Neural crest cell (in vitro differentiated cells): ENCODE measurements at places on chromosomes 1 and 21. TPM values are rescaled to one million over a fixed set of nuclear protein-coding genes. Genes with fewer than 3 reads are reported as not detected.

SH3BGRL3 gene
- total RNA-seq: 97.9 and 100 TPM in 2 replicates

GRCh38 chr1:85568660-85569059 is 11.9 kb upstream of the CCN1 start:
- no peak for DNase-seq

DNA sequence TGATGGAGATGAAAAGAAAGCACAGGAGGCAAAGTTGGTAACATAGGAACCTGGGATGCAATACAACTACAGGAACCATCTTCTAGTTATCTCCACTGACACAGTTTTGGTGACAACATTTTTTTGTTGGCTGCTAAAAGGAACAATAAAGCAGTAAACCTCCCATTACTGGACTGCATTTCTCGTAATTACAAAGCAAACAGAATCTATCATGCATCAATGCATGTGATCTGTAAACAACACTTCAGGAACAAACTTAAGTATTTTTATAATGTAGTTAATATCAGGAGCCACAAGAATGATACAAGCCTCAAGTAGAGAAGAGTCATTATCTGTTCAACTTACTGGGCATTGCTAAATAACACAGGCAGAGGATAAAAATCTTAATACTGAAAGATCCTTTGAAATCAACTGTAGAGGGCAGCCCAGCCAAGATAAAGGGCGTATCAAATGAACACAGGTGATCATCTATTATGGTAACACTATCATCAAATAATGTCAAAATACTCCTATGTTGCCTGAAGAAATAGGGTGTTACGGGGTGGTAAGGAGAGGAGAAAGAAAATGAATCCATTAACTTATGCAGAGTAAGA is 193.3 kb downstream of the EIF4G3 start:
- no peak for DNase-seq

- no peak for DNase-seq
These were observed 5.6 kb downstream of the LYPLAL1 start for GRCh38 chr1:219179293-219179692.

DNA sequence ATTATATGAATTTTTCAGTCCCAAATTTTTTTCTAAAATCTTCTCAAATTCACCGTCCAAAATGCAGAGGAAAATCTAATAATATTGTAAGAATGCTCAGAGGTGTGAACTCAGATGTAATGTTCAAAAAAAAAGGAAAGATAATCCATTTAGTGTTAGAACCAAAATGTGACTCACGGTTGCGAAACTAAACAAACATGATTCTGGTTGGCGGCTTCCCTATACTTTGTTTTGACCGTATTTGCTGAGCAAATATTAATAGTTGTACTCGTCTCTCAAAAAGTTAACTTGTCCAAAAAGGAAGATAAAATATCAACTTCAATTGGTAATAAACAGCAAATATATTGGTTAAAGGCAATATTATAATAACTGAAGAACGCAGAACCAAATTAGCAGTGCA is 34.4 kb downstream of the ZSWIM5 start:
- no peak for DNase-seq

DNA sequence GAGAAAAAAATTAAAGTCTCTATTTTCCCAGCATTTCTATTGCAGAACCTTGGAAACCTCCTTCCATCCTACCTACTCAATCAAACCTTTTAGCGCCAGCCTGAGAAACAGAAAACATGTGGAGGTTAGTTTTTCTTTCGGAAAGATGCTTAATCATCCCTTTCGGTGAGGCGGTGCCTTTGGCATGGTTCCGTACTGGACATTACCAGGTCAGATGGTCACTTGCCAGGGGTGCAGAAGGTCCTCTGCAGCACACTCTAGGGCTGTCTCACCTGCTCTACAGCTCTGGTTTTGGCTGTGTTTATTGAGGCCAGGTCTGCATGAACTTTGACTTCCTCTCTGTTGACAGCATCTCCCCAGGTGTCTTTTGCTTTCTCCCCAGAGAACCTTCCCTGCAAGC is 121.5 kb downstream of the PLD5 start:
- no peak for DNase-seq

- no peak for DNase-seq
These were observed 169.7 kb downstream of the PBX1 start for GRCh38 chr1:164728719-164729118.

- no peak for DNase-seq
These were observed 3.3 kb upstream of the FMOD start for GRCh38 chr1:203354246-203354645.
